ENCODE measurements at places on chromosomes 5 and 9. TPM values are rescaled to one million over a fixed set of nuclear protein-coding genes. Genes with fewer than 3 reads are reported as not detected.

GABRB2 gene
- polyA plus RNA-seq = 2.5 TPM

C9orf153 gene
- 0.15 TPM for polyA plus RNA-seq

COQ4 gene
- polyA plus RNA-seq = 83.2 TPM

GRCh38 chr9:2781336-2781735 lies 62.6 kb downstream of the PUM3 start:
- no peak for DNase-seq

DNA sequence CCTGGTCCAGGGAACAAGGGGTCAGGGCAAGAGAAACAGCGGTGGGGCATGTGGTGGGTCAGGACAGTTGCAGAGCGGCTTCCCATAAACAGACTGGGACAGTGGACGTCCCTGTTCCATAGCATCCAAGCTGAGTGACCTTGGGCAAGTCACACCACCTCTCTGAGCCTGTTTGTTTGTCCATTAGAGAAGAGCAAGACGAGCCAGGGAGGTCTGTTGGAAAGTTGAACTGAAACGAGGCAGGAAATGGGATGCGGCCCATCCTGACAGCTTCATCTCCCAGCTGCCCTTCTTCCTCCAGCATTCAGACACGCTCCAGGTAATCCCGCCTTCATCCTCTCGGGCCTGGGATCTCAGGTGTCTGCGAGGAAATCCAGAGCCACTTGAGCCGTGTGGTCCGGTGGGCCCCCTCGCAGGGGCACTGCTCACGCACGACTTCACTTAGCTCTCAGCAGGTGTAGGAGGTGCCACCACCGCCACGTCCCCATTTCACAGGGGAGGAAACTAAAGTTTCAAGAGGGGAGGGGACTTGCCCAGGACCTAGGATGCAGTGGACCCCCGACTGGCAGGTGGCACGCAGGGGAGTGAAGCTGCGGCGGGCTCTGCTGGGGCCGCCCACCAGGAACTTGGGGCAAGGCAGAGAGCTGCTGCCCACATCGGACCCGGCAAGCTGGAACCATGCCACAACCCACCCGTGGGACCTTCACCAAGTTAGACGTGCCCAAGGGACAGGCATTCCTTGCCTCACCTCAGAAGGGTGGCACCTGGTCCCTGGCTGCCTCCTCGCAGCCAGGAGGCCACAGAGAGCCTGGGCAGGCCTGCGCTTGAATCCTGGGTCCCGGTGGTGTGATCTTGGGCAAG lies 13.0 kb downstream of the PTGES2 start:
- no peak for DNase-seq

- DNase-seq = no peak
These were observed 31.2 kb downstream of the HMGCS1 start for GRCh38 chr5:43281840-43282658.

- DNase-seq = no peak
These were observed 820 bp upstream of the NFX1 start for GRCh38 chr9:33289496-33289895.

- DNase-seq = no peak
These were observed 71.5 kb downstream of the ACER2 start for GRCh38 chr9:19480345-19480744.

DNA sequence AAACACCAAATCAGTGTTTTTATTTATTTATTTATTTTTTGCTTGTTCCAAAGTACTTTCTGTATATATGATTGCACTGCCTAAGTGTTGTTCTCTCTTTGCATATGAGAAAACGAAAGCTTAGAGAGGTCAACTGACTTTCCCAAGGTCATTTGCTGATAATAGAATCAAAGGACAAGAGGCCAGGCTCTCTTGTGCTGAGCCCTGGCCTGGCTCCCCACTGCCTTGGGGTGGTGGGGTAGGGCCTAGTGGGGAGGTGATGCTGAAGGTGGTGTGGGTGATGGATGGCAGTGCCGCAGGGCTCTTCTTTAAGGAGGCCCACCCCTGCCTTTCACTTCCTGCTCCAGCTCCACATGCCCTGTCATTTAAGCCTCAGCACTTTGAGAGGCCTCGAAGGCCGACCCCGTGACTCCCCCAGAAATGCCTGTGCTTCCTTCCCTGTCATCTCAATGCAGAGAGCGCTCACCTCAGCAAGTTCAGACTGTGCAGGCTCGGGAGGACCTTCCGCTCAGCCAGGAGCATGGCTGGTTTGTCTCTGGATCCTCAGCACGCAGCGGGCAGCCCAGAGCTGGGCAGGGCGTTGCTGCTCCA lies 59.5 kb downstream of the SMIM23 start:
- no peak for DNase-seq
